ENCODE measurements at places on chromosomes 3 and 15.

DNA sequence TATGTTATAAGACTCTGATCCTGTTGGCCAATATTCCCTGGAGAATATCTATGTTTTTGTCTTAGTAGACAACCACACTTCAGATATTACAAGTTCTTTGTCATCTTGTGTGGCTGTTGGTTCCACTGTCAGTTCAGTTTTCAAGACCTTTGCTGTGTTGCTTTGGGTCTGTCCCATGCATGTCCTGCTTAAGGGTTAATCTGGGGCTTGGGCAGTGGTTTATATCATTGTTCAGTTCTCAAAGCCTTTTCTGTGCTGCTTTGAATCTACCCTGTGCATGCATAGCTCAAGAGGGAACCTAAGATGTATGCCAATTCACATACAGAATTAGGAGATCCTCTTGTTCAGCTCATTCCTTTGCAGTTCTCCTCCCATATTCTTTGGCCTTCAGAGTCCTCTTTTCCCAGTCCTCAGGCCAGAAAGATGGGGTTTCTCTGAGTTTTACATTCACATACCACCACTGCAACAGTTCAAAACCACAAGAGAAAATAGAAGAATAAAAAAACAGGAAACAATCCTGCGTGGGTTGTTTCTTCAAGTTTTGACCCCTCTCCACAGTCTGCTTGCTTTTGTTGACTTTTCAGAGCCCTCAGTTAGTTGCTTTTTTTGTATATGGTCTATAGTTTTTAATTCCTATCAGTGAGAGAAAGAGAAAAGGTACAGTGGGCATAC is 21.6 kb downstream of the BUB1B start:
- no peak for DNase-seq

DNA sequence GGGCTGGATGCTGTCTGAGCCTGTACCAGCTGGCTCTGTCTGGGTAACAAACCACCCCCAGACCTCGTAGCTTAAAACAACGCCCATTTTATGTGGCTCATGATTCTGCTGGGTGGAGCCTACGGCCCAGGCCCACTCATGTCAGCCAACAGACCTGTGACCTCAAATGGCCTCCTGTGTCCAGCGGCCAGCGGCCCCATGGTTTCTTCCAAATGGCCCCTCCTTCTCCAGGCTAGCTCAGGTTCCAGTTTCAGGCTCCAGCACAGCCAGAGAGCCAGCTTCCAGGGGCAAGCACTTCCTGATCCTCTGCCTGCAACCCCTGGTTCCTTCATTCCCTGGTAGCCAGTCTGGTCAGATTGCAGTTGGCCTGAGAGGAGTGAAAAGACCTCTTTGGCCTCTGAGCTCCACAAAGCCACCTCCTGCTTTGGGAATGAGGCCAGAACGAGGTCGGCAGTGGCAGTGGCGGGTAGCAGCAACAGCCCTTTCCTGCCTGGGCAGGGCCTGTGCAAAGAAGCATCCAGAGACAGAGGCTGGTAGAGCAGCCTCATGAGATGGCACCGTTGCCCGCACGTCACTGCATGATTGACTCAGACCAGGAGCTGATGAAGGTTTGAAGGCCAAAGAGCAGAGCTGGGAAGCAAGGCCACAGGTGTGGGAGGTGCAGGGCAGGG is 21.0 kb upstream of the PLXNA1 start:
- DNase-seq: no peak

GRCh38 chr15:80674245-80674614 is 20.9 kb upstream of the ABHD17C start:
- DNase-seq: no peak

DNA sequence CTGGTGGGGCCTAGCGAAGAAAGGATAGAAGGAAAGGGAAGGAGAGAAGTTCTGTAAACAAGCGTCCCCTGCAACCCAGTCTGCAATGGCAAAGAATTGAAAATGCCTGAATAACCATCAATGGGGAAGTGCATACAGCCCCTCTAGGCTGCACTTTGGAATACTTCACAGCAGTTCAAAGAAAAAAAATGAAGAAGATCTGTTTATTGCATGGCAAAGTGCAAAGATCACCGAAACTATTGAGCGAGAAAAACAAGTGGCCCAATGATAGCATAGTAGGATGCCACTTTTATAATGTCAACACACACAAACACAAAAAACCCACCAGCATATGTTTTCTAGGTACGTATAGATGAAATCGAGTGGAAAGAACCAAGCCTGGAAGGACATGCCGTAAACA is 13.6 kb upstream of the SLC6A1 start:
- DNase-seq: no peak

GRCh38 chr15:31131853-31132375 is 30.4 kb upstream of the TRPM1 start:
- no peak for DNase-seq

- DNase-seq: peak; percentile 53
These were observed 30.6 kb downstream of the INTS14 start for GRCh38 chr15:65580287-65580686.

- no peak for DNase-seq
These were observed 174.1 kb downstream of the UACA start for GRCh38 chr15:70589221-70589620.

DNA sequence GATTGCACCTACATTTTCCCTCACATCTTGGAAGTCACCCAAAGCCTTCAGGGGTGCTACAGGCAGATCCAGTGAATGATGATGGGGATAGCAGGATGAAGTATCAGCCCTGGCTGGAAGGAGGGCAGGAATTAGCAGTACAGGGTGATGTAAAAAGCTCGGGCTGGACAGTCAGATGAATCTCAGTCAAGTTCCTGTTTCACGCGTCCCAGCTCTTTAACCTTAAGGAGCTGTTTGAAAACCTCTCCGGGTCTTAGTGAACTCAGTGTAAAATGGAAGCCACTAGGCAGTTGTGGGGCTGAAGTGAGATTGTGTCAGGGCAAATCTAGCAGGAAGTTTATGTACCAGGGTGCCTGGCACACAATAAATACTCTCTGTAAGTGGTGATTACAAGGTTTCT is 166.4 kb upstream of the PROK2 start:
- no peak for DNase-seq

- DNase-seq: no peak
These were observed 119.0 kb upstream of the LPP start for GRCh38 chr3:188034989-188035388.

GRCh38 chr3:72345980-72346379 is 502.3 kb downstream of the SHQ1 start:
- DNase-seq: no peak

- no peak for DNase-seq
These were observed 242.0 kb downstream of the SHQ1 start for GRCh38 chr3:72606005-72606800.

DNA sequence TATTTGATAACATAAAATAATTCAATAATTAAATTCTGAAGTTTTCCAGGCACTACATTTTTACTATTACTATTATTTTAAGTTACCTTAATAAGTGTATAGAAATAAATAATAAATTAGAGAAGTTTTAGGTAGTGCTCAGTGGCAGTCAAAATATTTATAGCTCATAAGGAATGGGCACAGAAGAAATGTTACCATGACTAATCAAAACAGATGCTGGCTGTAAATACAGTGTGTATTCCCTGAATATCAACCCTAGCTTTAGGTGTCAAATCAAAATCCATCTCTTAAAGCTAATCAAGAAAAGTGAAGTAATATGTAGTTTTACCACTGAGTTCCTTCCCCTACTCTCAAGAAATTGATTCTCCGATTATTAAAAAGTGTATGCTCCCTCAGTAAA is 35.5 kb downstream of the ZBTB20 start:
- DNase-seq: no peak

GRCh38 chr3:23738944-23739343 is 66.8 kb upstream of the UBE2E1 start:
- DNase-seq: no peak

- DNase-seq: no peak
These were observed 138.7 kb upstream of the LRTM1 start for GRCh38 chr3:55066551-55067047.

DNA sequence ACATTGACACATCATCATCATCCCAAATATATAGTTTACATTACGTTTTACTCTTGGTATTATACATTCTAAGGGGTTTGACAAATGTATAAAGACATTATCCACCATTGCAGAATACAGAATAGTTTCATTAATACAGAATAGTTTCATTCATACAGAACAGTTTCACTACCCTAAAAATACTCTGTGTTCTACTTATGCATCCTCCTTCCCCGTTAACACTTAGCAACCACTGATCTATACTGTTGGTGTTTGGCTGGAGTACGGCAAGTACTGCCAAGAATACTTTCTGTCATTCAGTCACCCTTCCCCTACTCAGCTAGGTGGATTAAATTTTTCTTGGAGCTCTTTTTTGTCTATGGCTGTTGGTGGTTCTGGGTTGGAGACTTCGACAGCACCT is 33.4 kb downstream of the LEKR1 start:
- no peak for DNase-seq

- DNase-seq: no peak
These were observed 10.6 kb upstream of the SOX2 start for GRCh38 chr3:181701096-181701495.

DNA sequence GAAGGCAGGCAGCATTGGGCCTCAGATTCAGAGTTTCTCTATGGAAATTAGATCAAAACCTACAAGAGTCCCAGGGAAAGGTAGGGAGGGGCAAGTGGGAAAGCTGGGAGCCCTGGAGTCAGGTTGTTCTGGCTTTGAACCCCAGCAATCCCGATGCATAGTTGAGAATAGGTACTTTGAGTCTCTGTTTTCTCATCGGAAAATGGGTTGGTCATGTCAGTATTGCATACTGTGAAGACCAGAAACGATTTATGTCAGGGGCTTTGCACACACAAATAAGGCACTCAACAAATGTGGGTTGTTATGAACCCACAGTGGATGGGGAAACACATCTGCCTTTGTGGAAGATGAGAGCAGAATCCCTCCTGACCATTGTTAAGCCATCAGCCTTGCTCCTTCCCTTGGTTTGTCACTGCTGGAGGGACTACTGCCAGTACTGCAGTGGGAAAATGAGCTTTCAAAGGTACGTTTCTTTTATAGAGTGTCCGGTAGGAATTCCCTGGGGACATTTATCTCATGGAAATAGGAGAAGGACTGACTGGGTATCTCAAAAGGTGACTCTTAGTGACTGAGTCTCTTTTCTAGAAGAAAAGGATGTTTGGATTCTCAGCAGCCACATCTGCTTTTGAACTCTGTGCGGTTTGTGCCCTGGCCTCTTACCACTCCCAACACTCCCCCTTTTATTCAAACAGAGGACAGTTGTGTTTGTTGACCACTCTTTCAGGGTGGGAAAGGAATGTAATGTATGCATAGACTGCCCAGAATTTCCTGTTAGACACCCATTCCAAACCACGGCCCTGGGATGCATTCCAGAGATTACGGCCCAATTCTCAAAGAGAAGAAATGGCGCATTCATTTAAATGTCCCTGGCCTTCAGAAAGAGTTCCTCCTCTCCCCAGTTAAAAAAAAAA is 54.6 kb upstream of the VILL start:
- DNase-seq: peak; percentile 95

GRCh38 chr15:82950746-82951370 is 1.7 kb downstream of the HOMER2 start:
- DNase-seq: no peak

GRCh38 chr3:159210336-159210735 is 408.5 kb downstream of the MFSD1 start:
- no peak for DNase-seq

DNA sequence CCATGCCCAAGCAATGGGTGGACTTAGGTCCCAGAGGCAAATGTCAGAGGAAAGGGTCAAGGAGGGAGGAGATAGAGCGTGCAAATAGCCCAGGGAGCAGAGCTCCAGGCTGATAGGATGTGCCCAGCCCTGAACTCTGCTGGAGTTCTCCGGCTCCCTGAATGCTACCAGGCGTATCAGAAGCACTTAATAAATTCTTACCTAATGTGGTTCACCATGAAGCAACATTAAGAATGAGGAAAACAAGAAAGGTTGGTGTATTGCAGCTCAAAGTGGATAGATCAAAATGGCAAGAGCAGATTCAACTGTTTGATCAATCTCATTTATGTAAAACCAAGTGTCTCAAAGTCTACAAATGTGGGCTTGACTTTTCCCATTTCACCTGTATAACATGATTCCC is 38.3 kb downstream of the PXYLP1 start:
- no peak for DNase-seq

DNA sequence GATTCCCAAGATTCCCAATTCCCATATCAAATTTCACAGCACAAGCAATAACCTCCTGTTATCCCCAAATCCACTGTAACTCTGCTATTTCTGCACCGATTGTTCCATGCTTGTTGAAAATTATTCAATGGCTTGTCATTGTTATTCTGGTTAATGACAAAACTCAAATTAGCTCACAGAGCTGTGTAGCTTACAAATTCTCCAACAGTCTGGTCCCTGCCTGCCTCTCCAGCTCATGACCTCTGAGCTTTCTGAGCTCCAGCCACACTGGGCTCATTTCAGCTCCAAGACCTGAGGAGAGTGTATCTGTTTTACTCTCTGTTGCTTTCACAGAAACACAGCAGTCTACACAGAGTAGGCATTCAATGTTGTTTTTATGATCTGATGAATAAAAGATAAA is 3.3 kb downstream of the DPPA2 start:
- no peak for DNase-seq

GRCh38 chr3:8324747-8325146 is 176.9 kb upstream of the LMCD1 start:
- DNase-seq: no peak

DNA sequence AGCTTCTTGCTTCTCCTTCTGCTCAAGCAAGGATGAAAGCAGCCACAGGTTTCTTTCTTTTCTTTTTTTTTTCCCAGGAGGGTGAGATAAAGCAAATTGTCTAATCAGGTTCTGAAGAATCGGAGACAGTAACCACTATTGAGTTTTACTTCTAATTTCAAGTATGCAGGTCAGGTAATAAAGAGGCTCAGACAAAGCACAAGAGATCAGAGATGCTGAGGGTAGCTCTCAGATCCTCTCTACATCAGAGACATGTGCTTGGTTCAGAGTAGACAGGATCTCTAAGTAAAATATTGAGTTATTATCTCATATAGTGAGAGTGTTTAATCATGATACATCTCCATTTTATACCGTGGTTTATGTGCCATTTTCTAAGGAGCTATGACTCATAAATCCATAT is 168.5 kb downstream of the NFKBIZ start:
- no peak for DNase-seq

GRCh38 chr3:69318410-69318809 is 67.5 kb downstream of the FRMD4B start:
- DNase-seq: no peak

GRCh38 chr15:59994888-59995557 is 9.1 kb upstream of the FOXB1 start:
- DNase-seq: no peak

DNA sequence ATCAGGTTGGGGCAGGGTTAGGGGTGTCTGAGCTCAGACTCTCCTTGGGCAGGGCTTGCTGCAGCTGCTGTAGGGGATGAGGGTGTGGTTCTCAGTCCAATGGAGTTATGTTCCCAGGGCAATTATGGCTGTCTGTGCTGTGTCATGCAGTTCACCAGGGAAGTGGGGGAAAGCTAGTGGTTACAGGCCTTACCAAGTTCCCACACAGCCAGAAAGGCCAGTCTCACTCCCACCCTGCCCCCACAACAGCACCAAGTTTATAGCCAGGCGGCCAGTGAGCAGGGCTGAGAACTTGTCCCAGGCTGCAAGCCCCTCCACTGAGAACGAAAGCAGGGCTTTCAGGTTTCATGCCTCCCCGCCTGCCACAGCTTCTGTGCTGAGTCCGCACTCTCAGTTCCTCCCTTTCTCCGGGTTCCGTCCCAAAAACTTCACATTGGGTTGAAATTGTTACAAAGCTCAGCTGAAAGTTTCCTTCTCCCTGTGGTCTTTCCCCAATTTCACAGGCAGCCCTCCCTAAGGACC is 19.6 kb upstream of the CPOX start:
- DNase-seq: no peak

GRCh38 chr3:178306432-178307115 is 229.7 kb upstream of the KCNMB2 start:
- DNase-seq: no peak

GRCh38 chr3:103829723-103830326 is 1395.0 kb downstream of the ZPLD1 start:
- no peak for DNase-seq
